ENCODE measurements at places on chromosomes 11 and 22.

DNA sequence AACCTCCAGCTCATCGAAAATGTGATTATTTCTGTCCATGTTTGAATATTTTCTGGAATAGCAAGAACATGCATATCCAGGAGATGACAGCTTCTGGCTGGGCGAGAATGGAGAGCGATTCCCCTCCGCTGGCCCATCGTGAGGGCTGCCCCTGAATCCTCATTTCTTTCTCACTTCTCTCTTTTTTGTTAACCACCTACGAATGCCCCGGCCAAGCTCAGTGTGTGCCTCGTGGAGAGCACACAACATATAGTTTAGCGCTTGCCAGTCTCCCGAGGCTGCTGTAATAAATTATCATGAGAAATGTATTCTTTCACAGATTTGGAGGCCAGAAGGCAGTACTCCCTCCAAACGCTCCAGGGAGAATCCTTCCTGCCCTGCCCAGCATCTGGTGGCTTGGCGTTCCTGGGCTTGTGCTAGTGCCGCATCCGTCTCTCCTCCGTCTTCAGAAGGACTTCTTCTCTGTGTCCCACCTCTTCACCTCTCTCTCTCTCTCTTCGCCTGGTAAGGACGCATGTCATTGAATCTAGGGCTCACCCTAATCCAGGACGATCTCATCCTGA lies 1306.0 kb downstream of the TBC1D22A start:
- no peak for DNase-seq

DNA sequence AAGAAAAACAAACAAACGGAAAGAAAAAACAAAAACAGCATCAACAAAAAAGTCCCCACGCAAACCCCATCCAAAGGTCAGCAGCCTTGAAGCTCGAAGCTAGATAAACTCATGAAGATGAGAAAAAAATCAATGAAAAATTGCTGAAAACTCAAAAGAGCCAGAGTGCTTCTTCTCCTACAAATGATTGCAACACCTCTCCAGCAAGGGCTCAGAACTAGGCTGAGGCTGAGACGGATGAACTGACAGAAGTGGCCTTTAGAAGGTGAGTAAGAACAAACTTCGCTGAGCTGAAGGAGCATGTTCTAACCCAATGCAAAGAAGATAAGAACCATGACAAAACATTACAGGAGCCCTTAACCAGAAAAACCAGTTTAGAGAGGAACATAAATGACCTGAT lies 18.4 kb upstream of the FTH1 start:
- DNase-seq = no peak

DNA sequence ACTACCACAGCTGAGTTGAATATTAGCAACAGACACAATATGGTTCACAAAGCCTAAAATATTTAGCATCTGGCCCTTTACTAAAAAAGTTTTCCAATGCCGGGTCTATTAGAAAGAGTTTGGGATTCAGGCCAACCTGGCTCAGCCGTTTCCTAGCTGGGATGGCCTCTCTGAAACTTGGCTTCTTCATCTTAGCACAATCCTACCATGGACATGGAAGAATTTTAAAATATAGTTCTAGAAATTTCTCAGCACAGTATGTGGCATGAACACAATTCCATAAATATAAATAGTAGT lies 103.8 kb downstream of the RRAS2 start:
- no peak for DNase-seq

- DNase-seq = no peak
These were observed 1.9 kb upstream of the MMP1 start for GRCh38 chr11:102799681-102800340.

DNA sequence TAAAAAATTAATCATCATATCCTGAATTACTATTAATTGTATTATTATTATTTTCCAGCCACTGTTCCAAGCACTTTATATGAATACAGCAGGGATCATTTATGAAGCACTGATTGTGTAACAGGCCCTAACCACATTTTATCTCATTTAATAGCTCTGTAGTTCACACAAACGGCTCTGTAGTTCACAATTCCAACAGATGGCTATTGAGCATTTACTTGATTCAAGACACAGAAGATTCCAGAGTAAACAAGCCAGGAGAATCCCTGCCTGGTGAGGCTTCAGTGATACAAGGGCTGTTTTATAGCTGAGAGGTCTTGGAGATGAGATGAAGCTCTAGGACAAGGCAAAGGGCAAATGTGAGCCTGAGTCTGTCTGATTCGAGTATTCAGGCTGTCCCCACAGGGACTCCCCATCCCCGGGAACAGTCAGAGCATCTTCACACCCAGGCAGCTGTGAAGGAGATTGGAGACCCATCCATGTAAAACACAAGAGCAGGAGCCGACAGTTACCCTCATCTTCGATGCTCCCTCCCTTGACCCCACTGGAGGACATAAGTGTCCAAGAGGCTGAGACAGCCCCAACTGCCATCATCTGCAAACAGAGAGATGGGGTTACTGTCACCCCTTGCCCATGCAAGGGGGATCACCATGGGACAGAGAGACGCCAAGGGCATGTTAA lies 222.5 kb downstream of the MN1 start:
- no peak for DNase-seq

DNA sequence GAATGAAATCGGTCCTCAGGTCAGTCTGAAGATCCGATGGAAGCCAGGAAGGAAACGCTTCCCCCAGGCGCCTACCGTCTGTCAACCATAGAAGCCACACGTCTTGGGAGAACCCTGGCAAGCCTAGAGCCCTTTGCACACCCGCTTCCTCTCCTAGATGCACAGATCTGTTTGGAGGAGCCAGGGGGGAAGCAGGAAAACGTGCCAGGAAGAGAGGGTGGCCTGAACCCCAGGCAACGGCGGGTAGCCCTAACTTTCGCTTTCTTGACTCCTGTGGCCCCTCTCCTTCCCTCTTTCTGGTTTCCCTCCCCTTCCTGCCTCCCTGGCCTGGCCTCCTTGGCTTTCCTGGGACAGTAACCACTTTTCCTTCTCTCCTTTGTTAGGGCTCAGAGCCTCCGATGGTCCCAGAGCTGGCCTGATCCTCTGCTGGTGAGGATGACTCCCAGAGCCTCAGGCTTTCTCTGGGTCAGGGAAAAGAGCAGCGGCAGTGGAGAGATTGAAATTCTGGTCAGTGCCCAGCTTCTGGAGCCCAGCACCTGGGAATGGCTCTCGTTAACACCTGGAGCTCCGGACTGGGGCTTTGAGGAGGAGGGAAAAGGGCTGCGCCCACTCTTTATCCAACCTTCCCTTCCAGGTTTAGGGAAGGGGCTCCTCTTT lies 2.1 kb downstream of the FXYD6 start:
- no peak for DNase-seq

GRCh38 chr11:86949995-86950660 lies 5.1 kb downstream of the FZD4 start:
- no peak for DNase-seq

DNA sequence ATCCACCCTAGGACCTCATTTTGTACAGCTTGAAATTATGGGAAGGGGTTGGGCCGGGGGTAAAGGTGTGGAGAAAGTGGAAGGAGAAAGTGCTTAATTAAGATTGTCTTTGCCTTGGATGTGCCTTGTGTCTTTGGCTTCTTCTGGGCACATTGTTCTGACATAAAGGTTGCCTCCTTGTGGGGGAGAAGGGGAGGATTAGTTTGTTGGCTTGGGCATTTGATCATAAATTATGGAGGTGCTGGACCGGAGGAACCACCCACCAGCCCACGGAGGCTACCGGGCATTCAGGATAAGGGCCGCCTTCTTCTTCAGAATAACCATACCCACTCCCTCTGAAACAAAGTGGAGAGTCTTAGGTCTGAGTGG lies 1.3 kb downstream of the PAFAH1B2 start:
- DNase-seq = peak; percentile 39

GRCh38 chr22:50274311-50274710 lies 4.1 kb upstream of the MAPK11 start:
- DNase-seq = no peak

GRCh38 chr11:17366495-17366894 lies 14.9 kb downstream of the NCR3LG1 start:
- DNase-seq = no peak

GRCh38 chr11:15288863-15289262 lies 174.1 kb downstream of the INSC start:
- no peak for DNase-seq

- DNase-seq = no peak
These were observed 208.5 kb upstream of the MTMR2 start for GRCh38 chr11:96132437-96132836.

Measured in SW 1271 (cell line).